ENCODE measurements at places on chromosomes 3 and 15. TPM values are rescaled to one million over a fixed set of nuclear protein-coding genes. Genes with fewer than 3 reads are reported as not detected.

GRCh38 chr3:105365391-105366325 lies 1.1 kb upstream of the ALCAM start:
- DNase-seq = peak; percentile 62

Gene TIPARP
- total RNA-seq = 155 TPM

Gene STRA6
- 114 TPM for total RNA-seq

Gene ATG3
- total RNA-seq = 126 TPM

Gene CLDN1
- 0.59 TPM for total RNA-seq

Gene GOLGA6B
- not detected for total RNA-seq

- peak; percentile 35 for DNase-seq
Observed at GRCh38 chr3:157226173-157226847, 66.4 kb upstream of the CCNL1 start.

DNA sequence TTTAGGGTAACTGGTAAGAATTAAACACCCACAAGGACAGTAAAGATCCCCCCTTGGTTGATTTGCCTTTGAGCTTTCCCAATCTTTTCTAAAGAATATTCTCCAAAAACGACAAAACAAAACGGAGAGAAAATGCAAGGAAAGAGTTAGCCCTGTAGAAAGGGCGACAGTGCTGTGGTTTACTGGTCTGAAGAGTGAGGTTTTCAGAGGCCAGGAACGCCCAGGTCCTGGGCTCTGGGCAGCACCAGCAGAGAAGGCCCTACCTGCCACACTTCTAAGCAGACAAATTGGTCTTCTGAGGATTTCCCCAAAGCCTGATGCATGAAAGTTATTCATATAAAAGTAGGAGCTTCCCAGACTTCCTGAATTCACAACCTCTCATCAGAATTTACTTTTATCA lies 119.3 kb downstream of the KCNMB2 start:
- no peak for DNase-seq

DNA sequence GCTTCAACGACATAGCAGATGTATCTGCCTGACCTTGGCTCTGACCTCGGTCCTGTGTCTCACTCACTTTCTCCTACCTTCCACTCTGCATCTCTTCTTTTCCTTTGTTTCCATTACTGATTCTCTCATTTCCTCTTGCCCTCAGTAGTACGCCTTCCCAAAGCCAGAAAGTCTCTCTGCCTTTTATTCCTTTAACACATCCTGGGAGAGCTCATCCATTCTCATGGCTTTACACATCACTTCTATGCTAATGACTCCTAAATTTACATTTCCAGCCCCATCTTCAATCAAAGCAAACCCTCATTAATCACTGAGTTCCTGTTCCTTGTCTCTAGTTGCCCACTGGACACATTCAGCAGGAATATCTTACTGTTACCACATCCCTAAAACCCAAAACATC lies 938.6 kb downstream of the NTRK3 start:
- no peak for DNase-seq

DNA sequence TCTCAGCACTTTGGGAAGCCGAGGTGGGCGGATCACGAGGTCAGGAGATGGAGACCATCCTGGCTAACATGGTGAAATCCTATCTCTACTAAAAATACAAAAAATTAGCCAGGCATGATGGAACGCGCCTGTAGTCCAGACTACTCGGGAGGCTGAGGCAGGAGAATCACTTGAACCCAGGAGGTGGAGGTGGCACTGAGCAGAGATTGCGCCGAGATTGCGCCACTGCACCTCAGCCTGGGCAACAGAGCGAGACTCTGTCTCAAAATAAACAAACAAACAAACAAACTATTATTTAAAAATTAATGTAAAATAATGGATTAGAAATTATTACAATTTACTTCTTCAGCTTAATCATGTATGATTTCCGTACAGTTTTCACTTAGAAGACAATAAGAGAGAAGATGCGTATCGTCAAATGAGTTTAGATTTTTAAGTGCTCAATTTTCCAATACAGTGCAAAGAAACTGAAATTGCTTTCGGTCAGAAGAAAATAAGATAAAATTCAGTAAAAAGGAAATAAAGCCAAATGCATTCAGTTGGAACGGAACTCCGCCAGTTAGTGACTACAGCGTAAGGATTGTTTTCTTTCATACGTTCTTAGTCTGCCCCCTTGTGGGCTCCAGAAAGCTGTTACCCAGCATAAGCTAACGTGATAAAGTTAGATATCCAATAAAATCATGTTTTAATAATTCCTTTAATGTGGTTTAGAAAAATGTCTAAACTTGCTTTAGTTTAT lies 24.8 kb downstream of the AADAC start:
- peak; percentile 83 for DNase-seq

- DNase-seq = no peak
Observed at GRCh38 chr15:68592054-68592453, 13.3 kb downstream of the CORO2B start.

- DNase-seq = no peak
Observed at GRCh38 chr15:100778831-100779288, 100.8 kb upstream of the ALDH1A3 start.

Gene DGKG
- 15.3 TPM for total RNA-seq

DNA sequence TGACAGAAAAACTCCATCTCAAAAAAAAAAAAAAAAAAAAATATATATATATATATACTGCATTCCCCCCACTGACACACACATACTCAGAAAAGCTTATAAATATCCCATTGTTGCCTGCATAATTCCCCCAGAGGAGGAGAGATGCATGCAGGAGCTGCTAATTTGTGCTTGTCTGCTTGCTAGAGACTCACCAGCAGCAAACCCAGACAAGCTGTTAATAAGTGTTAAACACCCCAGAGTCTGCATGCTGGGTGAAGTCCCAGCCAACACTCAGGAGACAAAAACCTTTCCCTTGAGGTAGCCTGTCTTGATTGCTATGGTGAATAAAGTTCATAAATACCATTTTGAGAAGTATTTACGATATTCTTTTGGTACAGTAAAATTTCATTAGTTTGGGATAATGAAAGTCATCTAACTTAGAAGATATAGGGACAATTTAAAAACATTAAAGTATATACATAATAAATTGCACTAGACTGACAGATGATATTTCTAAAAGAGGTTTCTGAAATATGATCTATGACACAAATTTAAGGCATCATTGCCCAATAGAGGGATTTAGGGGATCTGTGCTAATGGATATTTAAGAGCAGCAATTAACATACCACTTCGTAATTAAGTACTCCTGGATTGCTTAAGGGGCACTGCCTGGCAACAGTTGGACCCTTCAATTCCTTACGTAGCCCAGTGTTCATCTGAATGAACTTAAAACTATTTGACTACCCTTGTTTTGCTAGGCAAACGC lies 400.0 kb upstream of the C2CD4B start:
- no peak for DNase-seq

Gene UCN2
- 4.3 TPM for total RNA-seq

DNA sequence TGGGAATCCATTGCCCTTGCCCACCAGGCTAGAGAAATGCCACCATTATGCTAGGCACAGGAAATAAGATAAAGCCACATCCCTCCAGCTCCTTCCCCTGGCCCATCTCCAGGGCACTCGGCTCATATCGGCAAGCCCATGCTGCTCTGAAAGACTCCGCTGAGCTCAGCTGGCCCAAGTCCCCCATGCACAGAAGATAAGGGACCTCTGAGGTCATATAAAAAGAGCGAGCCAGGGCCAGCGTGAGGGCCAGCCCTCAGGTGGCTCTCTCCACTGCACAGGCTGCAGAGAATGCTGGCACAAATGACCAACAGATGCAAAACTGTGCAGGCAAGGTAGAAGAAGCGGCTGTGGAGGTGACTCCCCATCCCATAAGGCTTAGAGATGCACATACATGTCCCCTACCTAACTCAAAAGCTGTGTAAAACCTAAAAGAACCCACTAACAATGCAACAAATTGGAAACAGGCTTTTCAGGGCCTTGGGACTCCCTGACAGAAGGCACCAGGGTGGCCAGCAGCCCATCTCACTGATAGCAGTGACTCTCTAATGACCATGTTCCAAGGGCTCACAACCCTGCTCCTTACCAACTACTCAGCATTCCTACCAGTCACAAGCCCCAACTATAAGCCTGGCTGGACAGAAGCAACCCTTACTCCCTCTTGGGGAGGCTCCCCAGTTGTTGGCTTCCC lies 3.0 kb downstream of the RAB6B start:
- DNase-seq = no peak

Gene SNRPN
- total RNA-seq = 81.6 TPM

GRCh38 chr15:48421362-48421761 lies 90.1 kb downstream of the DUT start:
- no peak for DNase-seq

Gene SNTN
- not detected for total RNA-seq

- no peak for DNase-seq
Observed at GRCh38 chr3:53705024-53705745, 141.0 kb downstream of the CHDH start.

Gene WNT7A
- total RNA-seq = not detected

GRCh38 chr3:155549087-155549486 lies 195.8 kb downstream of the PLCH1 start:
- no peak for DNase-seq

- DNase-seq = peak; percentile 82
Observed at GRCh38 chr3:58471025-58471887, 20.6 kb upstream of the KCTD6 start.

Gene PROK2
- not detected for total RNA-seq

Gene SERP1
- 178 TPM for total RNA-seq

DNA sequence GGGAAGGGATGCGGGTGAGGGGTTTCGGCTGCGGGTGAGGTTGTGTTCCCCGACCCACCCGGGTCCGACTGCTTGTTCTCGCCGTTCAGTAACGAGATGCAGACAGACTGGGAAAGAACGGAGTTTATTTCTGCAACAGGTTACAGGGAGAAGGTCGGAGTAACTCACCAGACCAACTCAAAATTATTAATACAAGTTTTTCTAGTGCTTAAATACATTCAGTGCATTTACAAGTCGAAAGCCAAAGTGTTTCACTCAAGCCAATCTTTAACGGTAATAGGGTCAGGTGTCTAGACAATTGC lies 492 bp upstream of the HIGD1A start:
- DNase-seq = no peak

- DNase-seq = peak; percentile 15
Observed at GRCh38 chr15:55661428-55661827, 73.3 kb upstream of the PYGO1 start.

Gene USP19
- total RNA-seq = 29.1 TPM

Gene GCNT3
- not detected for total RNA-seq

GRCh38 chr15:27094235-27094634 lies 123.3 kb downstream of the GABRG3 start:
- no peak for DNase-seq

GRCh38 chr3:162213196-162213595 lies 716.6 kb downstream of the OTOL1 start:
- no peak for DNase-seq

GRCh38 chr15:49751751-49752150 lies 130.9 kb downstream of the DTWD1 start:
- DNase-seq = no peak

DNA sequence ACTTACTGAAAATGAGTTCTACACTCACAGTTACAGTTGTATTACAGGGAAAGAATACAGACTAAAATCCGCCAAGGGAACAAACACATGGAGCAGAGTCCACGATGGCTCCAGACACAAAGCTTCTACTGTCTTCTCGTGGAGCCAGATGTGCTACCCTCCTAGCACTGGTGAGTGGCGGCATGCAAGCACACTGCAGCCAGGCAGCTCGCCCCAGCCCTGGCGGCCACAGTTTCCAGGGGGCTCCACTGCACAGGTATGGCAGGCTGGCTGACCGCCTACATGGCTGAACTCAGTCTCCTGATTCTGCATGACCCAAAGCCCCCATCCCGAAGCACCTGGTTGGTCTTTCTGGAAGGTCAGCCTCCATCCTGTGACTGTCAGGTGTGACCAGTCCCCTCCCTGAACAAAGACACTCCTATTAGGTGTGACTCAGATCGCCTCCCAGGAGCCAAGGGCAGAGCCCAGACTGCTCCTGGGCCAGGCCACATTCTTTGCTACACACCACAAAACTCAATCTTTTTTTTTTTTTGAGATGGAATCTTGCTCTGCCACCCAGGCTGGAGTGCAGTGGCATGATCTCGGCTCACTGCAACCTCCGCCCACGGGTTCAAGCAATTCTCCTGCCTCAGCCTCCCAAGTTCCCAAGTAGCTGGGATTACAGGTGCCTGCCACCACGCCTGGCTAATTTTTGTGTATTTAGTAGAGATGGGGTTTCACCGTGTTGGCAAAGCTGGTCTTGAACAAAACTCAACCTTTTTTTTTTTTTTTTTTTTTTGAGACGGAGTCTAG lies 51.5 kb downstream of the CFAP92 start:
- DNase-seq = no peak

Gene CFAP92
- total RNA-seq = 0.36 TPM

GRCh38 chr3:15273227-15273626 lies 59.2 kb downstream of the SH3BP5 start:
- DNase-seq = no peak

Gene UQCC5
- total RNA-seq = 14.0 TPM

DNA sequence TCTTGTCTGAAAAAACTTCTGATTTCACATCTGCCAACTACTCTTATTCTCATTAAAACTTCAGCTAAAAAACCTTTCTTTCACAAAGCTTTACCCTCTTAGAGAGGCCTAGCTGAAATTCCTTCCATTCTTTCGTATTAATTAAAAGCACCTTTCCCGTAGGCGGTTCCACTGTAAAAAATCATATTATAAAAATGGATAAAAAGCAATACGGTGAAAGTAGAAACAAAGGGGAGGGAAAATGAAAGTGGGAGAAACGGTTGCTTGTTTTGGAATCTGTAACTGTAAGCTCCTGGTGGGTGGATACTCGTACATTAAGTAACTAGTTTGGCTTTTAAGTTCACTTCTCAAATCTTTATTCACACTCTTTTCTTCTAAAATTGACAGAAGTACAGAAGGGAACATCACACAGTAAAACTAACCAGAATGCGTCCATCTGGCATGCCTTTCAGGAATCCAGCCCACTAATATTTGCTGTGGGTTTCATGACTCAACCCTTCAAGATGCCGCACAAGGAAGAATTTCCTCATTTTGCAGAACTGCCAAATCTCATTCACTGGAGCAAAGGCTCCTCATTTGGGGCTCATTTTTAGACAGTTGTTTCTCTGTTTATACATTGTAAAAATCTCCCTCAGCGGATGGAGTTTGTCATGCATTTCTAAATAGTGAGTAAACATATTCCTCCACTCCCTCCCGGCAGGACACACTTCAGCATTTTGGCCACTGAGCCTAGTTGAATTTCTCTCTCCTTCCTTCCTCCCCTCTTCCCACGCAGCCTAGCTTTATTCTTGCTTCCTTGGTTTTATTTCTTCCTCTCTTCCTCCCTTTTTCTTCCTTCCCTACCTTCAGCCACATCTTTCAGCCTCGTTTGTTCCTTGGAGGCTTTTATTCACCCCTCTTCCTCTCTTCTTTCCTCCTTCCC lies 419.5 kb upstream of the NAALADL2 start:
- peak; percentile 93 for DNase-seq

- DNase-seq = no peak
Observed at GRCh38 chr15:48380198-48380597, 49.0 kb downstream of the DUT start.

- peak; percentile 28 for DNase-seq
Observed at GRCh38 chr3:63864008-63864964, 619 bp downstream of the ATXN7 start.

- DNase-seq = no peak
Observed at GRCh38 chr3:151058740-151059139, 26.7 kb upstream of the MED12L start.

Gene NEK11
- total RNA-seq = 5.0 TPM

All from RPMI7951 (cell line).